NAMALWA (cell line): ENCODE measurements at places on chromosomes 13 and 19.
A peak's percentile ranks its signal among the peaks of the same experiment; 100 is the strongest.

DNA sequence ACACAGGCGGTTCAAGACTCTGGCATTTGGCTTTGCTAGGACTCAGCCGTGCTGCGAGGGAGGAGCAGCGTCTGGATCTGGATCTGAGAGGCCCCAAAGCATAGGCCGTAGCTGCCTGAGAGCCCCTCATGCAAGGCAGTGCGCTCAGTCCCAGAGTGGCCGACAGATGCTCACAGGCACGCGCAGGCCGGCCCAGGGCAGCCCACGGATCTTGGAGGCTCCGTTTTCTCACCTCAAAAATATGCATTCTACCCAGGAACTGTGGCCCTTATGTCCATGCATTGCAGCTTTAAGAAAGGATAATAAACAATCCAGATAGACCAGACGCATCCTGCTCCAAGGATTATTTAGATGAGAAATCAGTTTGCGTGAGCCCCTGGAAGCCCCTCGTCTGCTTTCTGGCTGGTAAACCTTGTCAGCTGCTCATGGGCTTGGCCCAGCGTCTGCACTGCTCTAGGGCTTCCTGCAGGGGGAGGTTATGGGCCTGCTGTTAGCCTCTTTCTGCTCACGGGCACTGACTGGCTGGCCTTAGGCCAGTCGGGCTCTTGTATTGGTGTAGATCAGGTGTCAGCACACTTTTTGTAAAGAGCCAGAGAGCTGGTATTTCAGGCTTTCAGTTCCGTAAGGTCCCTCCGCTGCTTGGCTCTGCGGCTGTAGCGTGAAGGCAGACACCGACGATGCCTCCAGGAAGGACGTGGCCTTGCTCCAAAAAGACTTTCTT is 24.2 kb downstream of the TEX29 start:
- DNase-seq: peak; percentile 45

GRCh38 chr13:99033814-99034213 is 56.0 kb upstream of the DOCK9 start:
- DNase-seq: peak; percentile 65

GRCh38 chr13:99103536-99103935 is 97.1 kb upstream of the UBAC2 start:
- no peak for DNase-seq

DNA sequence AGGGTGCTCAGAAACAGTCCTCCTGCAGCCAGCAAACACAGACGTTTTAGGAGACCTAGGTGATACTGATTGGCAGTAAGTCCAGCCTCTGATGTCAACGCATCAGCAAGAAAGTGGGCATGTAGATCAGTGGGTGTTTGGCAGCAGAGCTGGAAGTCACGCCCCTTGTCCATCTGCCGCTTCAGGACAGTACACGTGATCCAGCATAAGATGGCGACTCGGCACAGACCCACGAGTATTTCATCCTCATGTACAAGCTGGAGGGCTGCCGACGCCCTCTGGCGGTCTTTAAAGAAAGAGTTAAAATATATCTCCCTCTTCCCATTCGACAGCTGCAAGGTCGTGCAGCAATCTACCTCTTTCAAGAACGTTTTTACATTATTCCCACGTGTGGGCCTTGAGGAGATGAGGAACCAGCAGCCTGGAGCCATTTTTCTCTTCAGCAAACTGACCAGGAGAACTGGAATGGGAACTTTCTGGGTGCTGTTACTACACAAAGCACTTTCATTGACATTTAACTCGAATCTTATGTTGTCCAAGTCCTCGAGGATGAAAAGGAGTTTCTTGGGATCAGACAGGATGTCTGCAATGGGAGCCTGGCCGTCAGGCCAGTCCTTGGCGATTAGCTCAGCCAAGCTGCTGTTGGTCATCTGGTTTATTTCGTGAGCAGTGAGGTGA is 22.3 kb downstream of the NLRP11 start:
- peak; percentile 93 for DNase-seq

- DNase-seq: no peak
Measured at GRCh38 chr19:42158926-42159325, 26.7 kb upstream of the POU2F2 start.

GRCh38 chr19:6769006-6769619 is 1.9 kb upstream of the SH2D3A start:
- DNase-seq: no peak

GRCh38 chr19:49664171-49665035 is 1.3 kb downstream of the IRF3 start:
- DNase-seq: peak; percentile 80

GRCh38 chr13:23050126-23050525 is 130.7 kb upstream of the SGCG start:
- no peak for DNase-seq

- no peak for DNase-seq
Measured at GRCh38 chr13:109998037-109998436, 211.7 kb upstream of the IRS2 start.

DNA sequence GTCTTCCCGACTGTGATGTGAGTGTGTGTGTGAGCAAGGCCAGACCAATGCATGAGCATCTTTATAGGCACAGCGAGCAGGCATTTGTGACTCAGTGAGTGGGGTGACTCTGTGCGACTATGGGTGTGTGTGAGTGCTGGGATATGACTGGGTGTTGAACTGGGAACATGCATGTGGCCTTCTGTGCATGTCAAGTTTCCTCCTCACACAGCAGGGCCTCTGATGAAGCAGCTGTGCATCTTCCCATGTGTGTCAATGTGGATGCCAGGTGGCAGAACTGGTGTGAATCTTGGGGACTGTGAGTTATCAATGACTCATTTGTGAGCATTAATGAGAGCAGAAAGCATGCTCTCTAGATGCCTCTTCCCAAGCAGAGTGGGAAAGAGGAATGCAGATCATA is 12.1 kb upstream of the LGALS14 start:
- no peak for DNase-seq

DNA sequence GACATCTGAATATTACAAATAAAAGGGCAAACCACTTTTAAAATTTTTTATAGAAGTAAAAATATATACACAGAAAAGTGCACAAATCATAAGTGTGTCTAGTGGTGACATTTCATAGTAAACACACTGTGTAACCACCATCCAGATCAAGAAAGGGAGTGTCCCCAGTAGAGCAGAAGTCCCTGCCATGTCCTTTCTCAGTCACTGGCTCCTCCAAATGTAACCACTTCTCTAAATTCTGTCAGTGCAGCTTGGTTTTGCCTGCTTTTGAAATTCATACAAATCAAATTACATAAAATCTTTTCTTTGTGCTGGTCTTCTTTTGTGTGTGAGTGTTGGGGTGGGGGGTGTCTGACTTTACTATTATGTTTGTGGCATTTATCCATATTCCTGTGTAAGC is 116.5 kb downstream of the RBM26 start:
- no peak for DNase-seq

DNA sequence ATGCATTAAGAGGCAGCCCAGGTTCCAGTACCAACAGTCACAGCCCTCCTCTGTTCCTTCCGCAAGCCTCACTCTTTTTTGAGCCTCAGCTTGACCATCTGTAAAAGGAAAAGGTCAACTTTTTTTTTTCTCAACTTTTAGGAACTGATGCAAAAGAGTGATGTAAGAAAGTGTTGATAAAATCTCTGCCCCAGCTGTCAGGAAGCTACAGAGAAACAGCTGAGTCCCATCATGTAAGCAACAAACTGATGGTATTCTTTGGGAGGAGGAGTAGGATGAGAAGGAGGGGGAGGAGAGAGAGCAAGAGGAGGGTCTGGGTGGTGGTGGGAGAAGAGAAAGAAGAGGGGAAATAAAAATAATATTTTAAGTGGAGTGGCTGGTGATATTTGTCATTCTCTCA is 233.9 kb upstream of the TSHZ3 start:
- no peak for DNase-seq

GRCh38 chr19:28927456-28927855 is 285.5 kb downstream of the UQCRFS1 start:
- DNase-seq: no peak

GRCh38 chr13:111203736-111204389 is 88.8 kb downstream of the ARHGEF7 start:
- peak; percentile 75 for DNase-seq

DNA sequence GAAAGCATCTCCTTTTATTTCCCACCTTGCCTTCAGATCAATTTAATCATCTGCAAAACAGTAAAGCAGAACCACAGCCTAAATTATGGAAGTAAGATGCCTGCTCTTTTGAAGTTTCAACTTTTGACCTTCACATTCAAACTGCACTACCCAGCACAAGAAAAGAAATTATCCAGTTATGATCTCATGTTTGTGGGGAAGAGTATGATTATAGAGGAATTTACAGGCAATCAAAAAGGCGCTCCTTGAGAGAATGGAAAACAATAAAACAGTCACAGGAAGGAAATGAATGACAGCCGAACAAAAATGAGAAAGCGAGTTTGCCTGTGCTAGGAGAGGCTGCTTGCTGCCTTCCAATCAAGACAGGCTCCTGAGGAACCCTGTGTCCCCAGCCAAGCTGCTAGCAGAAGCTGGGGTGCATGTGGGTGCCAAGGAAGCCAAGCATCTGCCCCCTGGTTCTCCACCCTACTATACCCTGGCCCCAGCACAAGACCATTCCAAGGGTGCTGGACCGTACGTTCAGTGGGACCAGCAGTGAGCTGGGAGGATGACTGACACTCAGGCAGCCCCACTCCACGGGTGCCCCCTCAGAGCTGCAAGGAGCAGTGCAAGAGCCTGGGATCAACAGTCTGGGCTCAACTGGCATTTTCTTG is 47.8 kb downstream of the PEPD start:
- no peak for DNase-seq

GRCh38 chr13:97319113-97319720 is 97.1 kb downstream of the MBNL2 start:
- DNase-seq: no peak

DNA sequence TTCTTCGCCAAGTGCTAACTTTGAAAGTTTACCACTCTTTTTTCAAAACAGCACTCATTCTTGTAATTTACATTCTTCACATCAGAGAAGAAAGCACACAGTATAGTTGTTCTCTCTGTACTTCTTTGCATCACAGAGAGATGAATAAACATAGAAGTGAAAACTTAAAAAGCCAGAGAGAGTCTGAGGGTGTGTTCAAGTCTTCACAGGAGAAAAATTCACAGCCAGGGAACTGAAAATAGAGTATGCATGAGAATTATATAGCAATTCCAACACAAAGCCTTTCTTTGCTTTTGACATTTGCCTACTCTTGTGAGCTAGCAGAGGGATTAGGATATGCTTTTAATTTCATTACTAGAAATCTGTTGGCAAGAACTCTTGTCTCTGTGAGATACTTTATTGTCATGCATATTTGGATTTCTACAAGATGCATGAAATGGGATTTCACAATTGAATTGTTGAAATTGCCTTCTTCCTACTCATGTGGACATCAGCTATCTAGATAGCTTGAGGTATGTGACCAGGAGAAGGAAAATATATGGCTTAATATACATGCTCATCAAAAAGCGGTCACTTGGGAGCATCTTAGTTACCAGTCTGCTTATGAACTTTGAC is 166.1 kb downstream of the SLC7A1 start:
- no peak for DNase-seq

- DNase-seq: no peak
Measured at GRCh38 chr13:26979334-26979733, 192.3 kb downstream of the USP12 start.

DNA sequence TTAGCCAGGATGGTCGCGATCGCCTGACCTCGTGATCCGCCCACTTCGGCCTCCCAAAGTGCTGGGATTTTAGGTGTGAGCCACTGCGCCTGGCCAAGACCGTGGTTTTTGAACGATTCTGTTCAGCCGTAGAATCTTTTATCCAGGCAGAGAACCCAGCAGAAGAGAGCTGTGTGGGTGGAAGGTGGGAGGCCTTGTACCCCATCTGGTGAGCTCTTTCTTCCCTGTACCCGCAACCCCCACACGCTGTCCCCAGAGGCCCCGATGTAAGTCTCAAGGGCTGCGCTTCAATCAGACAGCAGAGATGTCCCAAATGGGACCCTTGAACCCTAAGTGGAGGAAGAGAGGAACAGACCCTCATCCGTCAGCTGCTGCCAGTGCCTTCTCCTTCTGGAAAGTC is 3.7 kb downstream of the SLC25A23 start:
- DNase-seq: no peak

DNA sequence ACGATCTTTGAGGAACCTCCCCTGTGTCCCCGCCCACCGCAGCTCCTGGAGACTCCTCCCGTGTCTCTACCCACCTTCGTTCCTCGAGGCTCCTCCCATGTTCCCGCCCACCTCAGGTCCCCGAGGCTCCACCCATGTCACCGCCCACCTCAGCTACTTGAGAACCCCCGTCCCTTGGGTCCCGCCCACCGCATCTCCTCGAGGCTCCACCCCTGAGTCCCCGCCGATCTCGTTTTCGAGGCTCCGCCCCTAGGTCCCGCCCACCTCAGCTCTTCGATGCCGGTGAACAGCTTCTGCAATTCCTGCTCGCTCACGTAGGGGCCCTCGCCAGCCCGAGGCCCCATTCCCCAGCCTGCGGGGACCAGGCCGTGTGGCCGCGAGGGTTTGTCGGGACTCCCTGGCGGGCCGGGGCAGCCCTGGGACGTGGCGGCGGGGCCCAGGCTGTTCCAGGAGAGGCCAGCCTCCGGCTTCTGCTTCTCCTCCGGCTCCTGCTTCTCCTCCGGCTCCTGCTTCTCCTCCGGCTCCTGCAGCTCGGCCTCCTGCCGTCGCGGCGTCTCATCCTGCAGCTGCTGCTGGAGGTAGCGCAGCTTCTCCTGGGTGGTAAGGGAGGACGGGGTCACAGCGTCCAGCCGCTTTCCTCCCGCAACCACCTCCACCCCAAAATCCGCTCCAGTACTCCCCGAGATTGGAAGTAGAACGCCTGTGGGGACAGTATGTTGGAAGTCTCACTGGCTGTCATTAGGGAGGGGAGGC is 16.7 kb downstream of the TSKS start:
- peak; percentile 99 for DNase-seq

- DNase-seq: no peak
Measured at GRCh38 chr13:99495466-99496183, 5.6 kb upstream of the TM9SF2 start.

GRCh38 chr13:21399741-21400140 is 59.4 kb downstream of the ZDHHC20 start:
- no peak for DNase-seq

GRCh38 chr13:50893211-50893852 is 16.3 kb upstream of the RNASEH2B start:
- DNase-seq: peak; percentile 90

DNA sequence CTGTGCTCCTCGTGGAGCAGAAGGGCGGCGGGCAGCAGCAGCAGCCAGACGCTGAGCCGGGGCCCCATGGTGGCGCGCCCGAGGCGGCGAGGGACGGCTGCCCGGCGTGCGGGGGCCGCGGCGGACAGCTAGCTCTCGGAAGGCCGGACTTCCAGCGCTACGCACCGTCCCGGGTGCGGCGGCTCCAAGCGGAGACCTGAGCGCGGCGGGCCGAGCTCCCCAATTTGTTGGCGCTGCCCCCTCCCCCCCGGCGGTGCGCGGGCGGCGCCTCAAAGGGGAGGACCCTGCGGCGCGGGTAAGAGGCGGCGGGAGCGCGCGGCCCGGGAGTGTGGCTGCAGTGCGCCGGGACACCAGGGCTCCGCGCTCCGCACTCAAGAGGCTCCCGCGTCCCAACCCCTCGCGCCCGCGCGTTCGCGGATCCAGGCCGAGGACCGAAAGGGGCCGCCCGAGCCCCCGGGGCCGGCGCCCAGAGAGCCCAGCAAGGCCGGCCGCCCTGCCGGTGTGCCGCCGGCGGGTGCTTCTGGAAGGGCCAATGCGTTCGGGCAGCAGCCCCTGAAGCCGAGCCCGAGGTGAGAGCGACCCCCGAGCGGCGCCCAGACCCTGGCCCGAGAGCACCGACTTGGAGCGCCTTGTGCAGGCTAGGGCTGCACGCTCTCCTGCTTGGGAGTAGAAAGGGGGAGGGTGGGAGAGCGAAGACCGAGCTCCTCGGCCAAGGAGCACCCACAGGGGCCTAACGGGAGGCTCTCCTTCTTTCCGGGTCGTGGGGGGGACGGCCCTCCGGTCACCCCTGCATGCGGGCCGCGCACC is at the start of the genes COL4A1 and COL4A2:
Gene COL4A1, minus strand, starts transcription at position 198 of the 807 bp plus-strand sequence. Its CDS starts 130 bp downstream, at position 68.
Gene COL4A2, plus strand, starts transcription at position 325 of the 807 bp plus-strand sequence. CDS start 620 bp downstream, outside the sequence.
- DNase-seq: no peak
